ENCODE measurements at places on chromosomes 7 and 10.

DNA sequence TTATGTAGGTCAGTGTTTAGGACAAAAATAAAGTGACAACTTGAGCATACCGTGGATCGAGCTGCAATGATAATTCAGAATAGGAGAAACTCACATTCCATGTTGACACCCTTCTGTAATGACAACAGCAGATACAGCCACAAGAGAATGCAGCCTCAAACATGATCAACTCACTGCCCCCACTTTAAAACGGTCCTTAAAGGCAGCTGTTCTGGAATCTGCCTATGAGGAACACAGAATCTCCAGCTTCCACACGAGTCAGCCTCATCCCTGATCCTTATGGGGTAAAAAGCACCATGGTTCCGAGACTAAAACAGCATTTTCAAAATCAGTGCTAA, 32.5 kb upstream of the DAGLB start:
- DNase-seq, result no peak

GRCh38 chr10:27914888-27915287, 84.0 kb downstream of the ODAD2 start:
- no peak for DNase-seq

DNA sequence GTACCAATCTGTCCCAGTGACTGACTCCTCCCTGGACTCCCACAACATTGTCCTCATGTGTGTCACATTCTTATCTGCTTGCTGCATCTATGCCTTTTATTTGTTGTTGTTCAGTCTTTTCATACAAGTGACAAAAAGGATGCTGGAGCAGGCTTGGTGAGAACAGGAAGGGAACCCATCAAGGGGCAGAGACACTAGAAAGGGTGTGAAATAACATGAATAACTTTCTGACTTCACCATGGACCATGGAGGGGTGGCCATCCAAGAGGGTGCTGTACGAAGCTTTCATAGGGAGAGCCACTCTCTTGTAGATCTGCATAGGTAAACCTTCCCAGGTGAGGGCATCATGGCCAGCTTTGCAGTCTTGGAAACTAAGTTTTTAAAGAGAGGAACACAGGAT, 14.5 kb downstream of the GIMAP8 start:
- no peak for DNase-seq

GRCh38 chr7:98777051-98777450, 92.8 kb downstream of the TMEM130 start:
- no peak for DNase-seq

DNA sequence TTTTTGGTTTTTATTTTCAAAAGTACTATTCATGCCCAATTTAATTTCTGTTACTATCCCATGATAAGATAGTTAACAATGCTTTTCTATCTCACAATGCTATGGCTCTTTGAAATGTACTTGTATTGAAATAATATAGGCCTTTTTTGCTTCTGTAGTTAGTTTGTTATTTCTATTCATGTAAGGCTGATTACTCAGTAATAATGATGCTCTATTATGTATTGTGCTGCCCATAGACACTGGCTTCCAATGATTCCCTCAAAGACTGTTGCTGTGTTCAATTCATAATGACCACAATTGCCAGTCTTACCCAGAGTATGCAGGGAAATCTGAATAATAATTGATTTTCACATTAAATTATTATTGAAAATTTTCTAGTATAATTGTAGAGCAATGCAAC, 155.5 kb upstream of the POT1 start:
- DNase-seq, result no peak

DNA sequence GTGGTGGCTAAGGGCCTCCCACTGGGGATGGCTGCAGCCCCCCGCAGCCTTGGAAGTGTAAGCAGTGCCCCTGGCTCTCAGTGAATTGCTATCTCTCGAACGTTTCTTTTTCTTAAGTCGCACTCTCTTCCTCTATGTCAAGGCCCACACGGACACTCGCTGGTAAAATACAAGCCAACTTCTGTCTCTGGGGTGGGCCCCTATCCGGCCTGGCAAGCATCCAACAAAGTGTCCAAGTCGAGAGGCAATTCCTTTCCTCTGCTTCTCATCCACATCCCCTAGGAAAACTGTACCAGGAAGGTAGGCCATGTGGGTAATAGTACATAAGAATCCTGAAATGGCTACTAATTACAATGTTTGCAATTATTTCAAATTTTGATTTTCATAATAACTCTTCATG, 194.9 kb upstream of the MGMT start:
- DNase-seq, result no peak

DNA sequence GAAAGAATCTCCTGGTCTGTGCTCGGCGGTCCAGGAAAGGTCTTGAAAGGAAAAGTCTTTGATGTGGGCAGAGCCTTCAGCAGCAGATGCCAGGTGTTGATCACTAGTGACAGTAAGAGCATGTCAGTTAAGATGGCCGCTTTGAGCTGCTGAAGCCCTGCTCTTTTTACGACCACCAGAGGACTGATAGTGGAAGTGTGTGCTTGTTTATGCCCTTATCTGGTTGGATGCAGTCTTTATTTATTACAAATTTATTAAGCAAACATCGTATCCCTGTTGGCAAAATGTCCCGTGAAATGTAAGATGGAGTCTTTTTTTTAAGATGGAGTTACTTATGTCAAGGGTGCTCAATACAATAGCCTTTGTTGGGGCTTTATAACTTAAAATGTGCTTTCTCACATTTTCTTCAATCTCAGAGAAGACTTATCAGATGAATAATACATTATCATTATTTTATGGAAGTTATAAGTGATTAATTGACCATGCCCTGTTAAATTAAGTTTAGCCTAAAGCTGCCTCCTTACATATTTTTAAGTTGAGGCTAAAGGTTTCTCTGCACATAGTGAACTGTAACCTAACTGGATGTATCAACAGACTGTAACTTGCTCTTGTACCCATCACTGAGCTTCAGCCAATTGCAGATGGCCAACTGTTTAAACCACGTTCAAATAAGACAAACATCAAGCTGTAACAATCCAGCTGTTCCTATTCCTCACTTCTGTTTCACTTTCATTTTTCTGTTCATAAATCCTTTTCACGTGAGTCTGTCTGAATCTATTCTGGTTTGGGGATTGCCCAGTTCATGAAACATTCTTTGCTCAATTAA, 97.4 kb upstream of the PIK3CG start:
- no peak for DNase-seq

DNA sequence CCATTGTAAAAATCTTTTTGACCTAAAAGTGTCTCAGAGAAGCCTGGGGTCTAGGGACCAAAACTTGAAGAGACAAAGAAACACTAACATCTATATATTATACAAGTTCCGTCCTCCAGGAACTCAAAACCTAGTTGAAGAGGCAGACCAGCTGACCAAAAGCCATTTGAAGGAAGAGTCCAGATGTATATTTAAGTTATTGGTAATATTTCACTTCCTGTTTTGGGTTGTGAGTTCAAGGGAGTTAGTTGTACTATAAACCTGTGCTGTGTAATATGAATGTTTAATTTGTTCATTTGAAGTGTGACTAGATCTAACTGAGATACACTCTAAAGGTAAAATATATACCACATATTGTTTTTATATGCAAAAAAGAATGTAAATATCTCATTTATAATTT, 45.0 kb downstream of the CDK1 start:
- DNase-seq, result no peak

DNA sequence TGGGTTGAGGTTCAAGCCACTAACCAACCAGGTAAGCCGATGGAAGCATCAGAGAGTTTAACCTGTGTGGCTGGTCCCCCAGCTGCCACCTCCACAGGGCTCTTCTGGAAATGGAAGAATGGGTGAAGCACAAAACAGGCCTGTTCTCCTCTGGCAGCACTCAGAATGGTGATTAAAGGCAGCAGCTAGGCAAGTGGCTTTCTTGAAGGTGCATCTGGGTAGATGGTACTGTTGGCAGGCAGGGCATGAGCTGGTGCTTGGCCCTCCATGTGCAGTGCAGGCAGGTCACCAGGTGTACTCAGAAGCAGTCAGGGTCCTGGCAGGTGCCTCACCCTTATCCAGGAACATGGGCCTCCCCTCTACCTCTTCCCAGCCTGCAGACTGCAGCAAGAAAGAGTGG, 11.5 kb downstream of the AKR1E2 start:
- DNase-seq, result no peak

GRCh38 chr10:75774783-75775490, 343.5 kb downstream of the LRMDA start:
- no peak for DNase-seq

DNA sequence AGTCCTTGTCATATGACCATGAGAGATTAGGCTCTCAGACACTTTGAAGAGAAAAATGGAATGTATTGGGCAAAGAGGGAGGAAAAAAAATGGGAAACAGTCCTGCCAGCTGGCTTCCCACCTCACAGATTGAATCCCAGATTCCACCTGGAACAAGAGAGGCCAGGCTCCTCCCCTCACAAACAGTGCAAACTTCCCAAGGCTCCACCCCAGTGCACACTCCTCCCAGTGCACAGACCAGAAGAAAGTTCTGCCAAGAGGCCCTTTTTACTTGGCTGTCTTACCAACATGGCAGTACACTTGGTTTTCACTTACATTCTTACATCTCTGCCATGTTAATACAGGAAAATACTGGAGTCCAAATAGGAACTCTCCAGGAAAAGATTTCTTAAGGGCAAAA, 202.3 kb downstream of the AHR start:
- no peak for DNase-seq

DNA sequence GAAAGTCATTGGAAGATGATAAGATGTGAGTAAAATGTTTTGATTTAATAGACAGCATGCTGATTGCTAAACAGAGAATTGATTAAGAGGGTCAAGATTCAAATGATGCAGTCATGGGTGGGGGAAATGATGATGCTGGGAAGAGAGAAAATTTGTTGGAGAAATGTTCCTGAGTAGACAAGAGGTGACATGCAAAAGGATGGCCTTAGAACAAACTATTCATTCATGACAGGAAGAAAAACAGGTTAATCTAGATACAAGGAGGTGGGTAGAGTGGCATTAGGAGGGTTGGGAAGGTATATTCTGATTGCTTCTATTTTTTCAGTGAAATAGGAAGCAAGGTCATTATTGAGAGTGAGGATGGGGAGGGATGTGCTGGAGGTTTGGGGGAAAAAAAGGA, 146.7 kb downstream of the SEM1 start:
- DNase-seq, result no peak

DNA sequence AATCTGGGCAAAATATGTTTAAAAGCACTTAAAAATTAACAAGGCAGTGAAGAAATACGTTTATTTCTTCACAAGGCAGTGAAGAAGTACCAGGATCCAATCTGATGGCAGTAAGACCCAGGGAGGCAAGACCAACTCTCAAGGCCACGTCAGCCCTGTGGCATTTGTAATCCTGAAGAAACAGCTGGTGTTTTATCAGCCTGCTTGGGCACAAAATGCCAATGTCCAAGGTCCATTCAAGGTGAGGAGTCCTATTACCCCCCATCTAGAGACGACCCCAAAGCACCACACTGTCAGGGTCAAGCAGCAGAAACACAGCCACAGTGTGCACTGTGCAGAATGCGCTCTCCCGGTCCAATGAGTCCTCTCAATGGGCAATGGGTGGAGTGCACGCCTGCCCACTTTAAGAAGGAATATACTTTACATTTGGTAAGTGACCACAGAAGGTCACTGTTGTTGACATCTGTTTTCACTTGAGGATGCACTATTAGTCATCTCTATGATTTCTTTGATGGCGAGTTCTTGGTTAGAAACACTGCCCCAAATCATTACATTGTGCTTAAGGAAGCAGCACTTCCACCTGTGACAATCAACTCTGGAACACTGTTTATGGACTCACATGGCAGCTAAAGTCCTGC, 12.8 kb downstream of the CPXM2 start:
- DNase-seq, result no peak

GRCh38 chr10:50404021-50404773, 152.9 kb upstream of the ASAH2 start:
- no peak for DNase-seq

DNA sequence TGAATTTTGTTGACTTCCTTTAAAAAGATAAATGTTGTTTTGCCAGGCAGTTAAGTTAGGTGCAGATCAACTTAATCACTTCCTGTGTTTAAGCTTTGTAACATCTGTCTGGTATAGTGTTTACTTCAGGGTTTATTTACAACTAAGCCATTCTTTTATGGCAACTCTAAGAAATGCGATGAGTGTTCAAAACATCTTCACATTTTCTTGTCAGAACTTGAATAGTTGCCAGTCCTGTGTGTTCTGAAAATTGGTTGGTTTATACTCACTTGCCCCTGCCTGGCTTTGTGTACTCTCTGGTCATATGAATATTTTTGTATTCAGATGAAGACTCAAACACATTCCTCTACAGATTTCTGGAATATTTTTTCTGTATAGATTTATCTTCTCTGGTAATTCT, 327.2 kb downstream of the MDFIC start:
- DNase-seq, result no peak

- DNase-seq, result no peak
Measured at GRCh38 chr10:125397608-125398007, 237.2 kb upstream of the CTBP2 start.

DNA sequence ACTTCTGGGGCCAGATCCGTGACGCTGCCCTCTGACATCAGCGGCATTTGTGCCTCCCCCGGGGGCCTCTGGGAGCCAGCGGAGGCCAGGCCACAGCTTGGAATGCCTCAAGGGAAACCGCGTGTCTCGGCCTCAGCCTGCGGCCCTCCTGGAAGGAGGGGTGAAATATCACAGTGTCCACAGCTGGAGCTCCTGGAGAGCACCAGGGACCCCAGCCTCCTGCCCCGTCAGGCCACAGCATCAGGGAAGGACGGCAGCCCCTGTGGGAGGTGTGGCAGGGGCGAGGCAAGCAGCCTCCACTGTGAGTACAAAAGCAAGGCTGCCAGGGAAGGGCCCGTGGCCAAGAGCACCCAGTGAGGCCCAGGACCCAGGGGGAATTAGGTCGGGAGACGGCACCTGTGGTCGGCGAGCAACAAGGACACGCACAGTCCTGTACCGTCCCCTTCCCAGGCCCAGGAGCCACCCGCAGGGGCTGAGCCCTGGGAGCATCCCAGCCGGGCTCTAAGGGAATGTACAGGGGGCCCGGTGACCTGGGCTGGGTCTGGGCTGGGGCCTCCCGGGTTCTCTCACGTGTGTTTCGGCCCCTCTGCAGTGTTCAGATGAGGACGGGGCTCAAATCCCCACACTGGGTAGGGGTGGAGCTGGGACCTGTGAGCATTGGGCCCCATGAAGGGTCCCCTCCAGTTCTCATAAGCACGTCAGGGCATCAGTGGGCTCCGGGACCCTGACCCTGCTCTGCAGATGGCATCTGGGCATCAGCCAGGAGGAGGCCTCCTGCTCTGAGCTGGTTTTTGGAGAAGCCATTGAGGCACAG, 18.7 kb upstream of the KNDC1 start:
- DNase-seq, result no peak

Measured in WERI-Rb-1 (cell line).